ENCODE measurements at places on chromosomes 5 and 9.

GRCh38 chr5:79544131-79544530 is 30.2 kb upstream of the HOMER1 start:
- no peak for DNase-seq

DNA sequence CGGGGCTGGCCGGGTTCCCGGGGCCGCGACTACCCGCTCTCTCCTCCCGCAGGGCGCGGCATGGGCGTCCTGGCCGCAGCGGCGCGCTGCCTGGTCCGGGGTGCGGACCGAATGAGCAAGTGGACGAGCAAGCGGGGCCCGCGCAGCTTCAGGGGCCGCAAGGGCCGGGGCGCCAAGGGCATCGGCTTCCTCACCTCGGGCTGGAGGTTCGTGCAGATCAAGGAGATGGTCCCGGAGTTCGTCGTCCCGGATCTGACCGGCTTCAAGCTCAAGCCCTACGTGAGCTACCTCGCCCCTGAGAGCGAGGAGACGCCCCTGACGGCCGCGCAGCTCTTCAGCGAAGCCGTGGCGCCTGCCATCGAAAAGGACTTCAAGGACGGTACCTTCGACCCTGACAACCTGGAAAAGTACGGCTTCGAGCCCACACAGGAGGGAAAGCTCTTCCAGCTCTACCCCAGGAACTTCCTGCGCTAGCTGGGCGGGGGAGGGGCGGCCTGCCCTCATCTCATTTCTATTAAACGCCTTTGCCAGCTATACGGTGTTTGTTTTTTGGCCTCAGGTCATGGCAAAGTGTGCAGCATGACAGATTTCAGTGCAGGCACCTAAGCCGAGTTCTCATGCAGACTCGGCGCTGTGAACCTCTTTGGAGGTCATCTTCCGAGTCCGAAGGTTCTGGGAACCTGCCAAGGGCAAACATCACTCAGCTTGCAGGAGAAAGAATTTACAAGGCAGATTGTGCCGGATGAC is 516 bp downstream of the MRPL41 start:
- no peak for DNase-seq

DNA sequence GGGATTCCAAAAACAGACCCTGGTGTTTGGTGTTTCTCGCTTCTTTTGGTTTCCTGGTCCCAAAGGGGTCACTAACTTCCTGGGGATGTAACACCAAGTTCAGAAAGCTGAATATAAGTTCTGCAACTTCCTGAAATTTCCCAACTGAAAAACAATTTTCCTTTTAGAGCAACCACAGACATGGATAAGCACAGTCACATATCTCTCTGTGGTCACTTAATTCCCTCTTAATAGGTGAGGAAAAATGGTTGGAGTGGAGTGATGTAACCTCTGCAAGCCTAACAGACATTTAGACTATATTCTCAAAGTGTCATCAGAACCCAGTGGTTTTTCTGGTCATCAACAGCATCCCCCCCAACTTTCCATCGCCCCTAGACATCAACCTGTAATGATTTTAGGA is 135.3 kb downstream of the PRELID2 start:
- DNase-seq, result no peak

DNA sequence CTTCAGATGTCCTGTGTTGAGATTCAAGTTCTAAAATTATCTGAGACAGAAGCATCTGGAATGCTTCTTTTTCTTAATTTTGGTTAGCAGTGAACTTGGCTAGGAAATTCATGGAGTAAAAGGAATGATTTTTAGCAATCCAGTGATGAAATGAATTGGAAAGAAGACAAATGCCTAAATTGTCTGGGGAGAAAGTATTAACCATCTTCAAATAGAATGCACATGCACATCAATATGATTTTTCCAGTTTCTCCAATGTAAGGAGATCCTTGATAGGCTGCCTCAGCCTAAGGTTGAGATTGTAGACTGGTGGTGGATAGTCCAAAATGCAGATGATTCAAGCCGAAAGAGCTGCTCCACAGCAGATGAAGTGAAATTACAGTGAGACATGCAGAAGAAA is 106.7 kb downstream of the PCSK5 start:
- no peak for DNase-seq

GRCh38 chr9:125969868-125970267 is 222.7 kb downstream of the PBX3 start:
- DNase-seq, result no peak

DNA sequence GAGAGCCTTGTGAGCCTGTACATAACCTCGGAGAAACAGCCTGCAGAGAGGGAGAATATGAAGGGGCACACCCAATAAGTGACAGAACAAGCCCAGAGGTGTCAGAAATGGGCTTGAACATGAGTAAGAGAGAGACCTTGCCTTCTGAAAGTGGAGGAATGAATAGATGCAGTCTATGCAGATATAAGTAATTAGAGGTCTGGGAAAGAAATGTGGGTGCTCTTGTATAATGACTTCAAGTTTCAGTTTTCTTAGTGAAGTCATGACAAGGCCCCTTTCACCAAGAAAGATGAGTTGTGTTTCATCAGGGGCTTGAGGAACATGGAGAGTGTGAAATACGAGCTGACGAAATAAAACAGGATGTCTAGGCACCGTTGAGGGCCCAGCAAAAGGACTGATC is 15.1 kb downstream of the GRAMD2B start:
- DNase-seq, result no peak
